Activated CD8-positive, alpha-beta memory T cell treated with anti-CD3 and anti-CD28 coated beads for 4 hours (primary cell): ENCODE measurements at places on chromosomes 4 and X.

GRCh38 chrX:119495734-119496726, 27.8 kb downstream of the SLC25A5 start:
- no peak for DNase-seq

DNA sequence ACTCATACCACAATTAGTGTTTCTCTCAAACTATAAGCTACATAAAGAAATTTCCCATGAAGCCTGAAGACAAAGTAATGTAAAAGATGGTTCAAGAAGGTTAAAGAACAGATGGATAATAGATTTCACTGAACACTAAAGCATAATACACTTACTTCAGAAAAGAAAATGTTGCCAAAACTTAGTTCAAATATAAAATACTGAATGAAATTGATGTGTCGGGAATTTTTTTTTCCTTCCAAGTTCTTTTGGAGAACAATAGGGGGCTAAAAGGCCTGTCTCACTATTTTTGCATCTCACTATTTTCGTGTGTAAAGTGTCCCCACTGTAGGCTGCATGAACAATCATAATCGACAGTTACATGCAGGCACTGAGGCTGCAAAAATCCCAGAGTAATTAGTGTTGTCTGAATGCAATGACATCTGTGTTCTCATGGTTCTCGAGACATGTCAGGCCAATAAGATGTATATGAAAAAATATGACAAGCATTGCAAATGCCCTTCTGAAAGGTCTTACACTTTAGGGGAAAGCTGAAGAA, 11.9 kb upstream of the MAB21L2 start:
- DNase-seq = no peak

DNA sequence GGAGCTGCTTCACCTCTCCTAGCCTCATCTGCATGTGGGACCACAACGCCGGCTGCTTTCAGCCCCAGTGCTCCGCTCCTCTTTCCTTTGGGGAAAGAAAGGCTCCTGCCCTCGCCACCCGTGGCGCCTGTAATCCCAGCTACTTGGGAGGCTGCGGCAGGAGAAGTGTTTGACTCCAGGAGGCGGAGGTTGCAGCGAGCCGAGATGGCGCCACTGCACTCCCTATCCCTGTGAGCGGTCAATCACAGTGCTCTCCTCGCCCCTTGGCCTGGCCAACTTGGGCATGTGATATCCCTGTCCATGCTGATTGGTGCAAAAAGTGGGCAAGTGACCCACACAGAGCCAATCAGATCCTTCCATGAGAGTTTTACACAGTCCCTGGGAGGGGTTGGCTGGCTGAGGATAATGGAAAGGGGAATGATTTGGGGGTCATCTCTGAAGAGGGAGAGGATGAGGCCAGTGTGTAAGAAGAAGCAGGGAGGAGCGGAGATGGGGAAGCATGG, 56.2 kb downstream of the WFS1 start:
- DNase-seq = no peak

- no peak for DNase-seq
Observed at GRCh38 chr4:80431203-80431965, 95.9 kb downstream of the CFAP299 start.

GRCh38 chr4:31085689-31086088, 365.5 kb downstream of the PCDH7 start:
- no peak for DNase-seq

DNA sequence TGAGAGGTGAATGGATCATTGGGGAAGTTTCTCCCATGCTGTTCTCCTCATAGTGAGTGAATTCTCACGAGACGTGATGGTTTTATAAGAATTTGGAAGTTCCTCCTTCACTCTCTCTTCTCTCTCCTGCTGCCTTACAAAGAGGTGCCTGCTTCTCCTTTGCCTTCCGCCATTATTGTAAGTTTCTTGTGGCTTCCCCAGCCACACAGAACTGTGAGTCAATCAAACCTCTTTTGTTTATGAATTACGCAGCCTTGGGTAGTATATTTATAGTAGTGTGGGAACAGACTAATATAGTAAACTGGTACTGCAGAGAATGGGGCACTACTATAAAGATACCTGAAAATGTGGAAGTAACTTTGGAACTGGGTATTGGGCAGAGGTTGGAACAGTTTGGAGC, 7.8 kb upstream of the CTAG2 start:
- no peak for DNase-seq

DNA sequence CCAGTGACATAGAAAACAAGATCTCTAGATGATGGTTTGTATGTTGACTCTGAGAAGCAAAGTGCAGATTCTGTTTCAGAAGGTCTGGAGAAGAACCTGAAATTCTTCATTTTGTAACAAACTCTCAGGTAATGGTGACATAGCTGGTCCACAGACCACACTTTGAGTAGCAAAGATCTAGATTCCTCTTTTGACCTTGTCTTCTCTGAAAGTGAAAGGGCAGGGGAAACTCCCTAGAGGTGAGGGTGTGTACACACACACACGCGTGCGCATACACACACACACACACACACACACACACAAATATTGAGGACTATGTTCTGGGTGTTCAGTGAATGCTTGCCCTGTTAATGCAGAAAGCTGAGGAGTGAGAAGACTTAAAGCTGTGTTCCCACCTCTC, 110.1 kb downstream of the NHSL2 start:
- no peak for DNase-seq
